ENCODE measurements at places on chromosomes 7 and 10.

DNA sequence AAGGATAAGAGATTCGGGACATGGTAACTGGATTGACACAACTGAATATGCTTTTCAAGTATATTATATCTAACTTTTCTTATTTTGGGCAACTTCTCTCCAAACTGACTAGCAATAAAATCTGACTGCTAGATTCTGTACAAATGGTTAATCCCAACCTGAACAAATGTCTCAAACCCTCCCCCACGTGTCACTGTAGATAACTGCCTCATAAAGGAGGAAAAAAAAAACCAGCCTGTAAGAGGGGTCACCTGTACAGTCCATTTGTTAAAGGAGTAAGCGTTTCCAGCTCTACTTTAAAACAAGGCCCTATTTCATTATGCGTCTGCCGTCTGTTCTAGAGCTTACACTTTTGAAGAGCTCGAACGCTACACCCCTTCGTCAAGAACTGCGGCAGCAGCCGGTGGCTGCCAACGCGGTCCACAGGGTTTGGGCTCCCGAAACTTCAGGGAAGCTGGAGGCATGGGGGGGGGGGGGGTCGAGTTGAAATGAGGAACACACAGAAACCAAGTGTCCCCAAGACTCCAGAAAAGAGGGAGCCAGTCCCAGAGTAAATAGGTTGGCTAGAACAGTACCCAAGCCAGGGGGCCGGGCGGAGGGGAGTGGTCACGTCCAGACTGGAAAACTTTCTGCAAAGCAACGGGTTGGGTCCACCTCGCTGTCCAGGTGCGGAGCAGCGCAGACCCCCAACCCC lies 492 bp downstream of the COG5 start:
- DNase-seq, result no peak

DNA sequence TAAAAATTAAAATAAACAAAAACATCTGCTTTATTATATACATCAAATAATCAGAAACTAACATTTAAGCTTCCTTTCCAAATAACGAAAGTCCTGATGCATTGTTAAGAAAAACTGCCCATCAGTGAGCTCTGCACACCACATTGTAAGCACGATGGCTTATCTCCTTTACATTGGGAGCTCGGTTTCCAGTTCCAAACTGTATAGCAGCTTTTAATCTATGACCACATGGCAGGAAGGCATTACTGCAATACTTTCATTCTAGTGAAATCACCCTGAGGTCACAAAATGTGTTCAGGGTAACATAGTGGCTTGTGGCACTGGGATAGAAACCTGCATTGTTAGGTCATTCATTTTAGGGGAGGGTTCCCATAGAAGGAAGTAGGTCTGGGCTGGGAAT lies 146.3 kb downstream of the ZNF22 start:
- DNase-seq, result no peak

GRCh38 chr7:138008588-138009349 lies 6.9 kb upstream of the CREB3L2 start:
- peak; percentile 65 for DNase-seq

- no peak for DNase-seq
Measured at GRCh38 chr7:91342346-91342745, 78.1 kb downstream of the FZD1 start.

DNA sequence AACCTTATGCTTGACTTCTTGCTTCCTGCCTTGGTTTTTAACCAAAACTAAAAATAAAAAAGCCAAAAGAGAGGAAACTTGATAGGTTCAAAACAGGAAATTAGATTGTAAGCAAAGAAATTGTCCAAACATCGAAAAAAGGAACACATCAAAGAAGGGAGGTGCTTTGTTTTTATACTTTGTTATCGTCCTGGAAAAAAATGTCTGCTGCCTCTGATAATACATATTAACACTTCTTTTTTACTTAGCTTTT lies 286.6 kb upstream of the C7orf33 start:
- DNase-seq, result no peak

DNA sequence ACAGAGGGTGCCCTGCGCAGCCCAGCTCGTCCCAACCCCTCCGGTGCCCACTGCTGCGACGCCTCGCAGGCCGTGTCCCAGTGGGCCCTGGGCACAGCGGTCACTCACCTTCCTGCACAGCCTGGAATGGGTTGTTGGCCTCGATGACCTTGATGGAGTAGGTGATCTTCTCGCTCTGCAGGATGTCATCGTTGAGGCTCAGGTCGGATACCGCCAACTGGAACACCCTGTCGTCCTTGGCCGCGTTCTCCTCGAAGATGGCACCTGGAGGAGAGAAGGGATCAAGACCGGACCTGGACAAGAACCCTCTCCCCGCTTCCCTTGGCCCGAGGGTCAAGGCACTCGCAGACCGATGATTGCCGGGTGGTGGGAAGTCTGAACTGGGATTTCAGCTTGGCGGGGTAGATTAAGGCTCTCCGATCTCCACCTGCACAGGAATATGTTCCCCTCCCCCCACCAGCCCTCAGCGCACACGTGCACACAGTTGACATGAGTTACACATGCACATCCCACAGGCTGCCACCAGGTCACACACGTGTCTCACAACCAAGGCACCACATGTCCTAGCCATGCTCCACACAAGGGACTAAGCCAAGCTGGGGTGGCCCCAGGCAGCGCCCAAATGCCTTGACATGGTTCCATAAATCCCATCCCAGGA lies 2.6 kb downstream of the GRID1 start:
- no peak for DNase-seq

DNA sequence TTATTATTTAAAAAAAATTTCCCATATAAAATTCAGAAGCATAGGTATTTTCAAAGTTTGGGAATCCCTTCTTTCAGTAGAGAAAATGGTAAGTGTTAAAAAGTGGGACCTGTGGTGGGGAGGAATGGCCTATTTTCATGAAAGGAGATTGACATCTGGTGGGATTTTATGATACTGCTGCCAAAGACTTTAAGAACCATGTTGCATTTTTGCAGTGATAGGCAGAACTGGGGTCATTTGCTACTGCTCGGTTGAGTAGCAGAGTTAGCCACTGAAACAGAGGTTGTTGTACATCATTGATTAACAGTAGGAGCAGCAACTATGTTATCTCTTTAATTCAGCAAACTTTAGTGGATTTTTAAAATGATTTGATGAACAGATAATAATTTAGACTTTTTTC lies 4.4 kb downstream of the BICC1 start:
- peak; percentile 39 for DNase-seq

GRCh38 chr10:21599582-21599981 lies 65.5 kb downstream of the MLLT10 start:
- no peak for DNase-seq

DNA sequence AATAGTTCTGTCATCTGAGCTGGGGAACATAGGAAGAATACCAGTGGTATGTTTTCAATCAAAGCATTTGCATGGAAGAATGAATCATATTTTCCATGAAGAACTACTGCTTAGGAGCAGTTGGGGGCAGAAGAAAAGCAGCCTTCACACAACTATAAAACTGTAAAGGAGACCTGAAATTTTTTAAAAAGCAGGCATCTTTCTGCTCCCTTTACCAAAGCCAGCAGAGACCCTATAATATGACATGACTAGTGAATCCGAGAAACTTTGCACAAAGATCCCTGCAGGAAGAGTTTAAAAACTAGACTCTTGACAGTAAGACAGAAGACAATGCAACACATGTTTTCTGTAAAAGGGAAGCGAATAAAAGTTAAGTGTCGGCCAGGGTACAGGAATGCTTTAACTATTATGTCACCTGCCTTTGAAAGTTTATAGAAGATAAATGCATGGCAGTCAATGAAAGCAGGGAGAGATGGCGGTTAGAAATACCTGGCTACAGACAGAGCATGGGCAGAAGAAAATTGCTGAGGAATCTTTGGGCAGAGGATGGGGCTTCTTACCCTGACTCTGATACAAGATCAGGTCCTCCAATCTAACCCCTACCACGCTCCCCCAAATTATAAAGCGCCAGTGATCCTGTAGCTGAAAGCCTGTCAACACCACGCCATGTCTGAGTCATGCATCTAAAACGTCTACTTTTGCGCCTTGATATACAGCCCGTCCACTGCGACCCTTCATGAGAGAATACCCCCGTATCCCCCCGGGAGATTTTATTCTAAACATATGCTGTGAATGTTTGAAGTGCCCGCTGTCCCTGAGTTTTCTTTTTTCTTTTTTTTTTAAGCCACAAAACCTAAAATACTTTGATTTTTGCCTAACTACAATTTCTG lies 93.1 kb downstream of the GLI3 start:
- DNase-seq, result peak; percentile 11

GRCh38 chr7:84744385-84744784 lies 442.5 kb downstream of the SEMA3D start:
- no peak for DNase-seq

- no peak for DNase-seq
Measured at GRCh38 chr7:26534649-26535482, 243.2 kb downstream of the SNX10 start.

DNA sequence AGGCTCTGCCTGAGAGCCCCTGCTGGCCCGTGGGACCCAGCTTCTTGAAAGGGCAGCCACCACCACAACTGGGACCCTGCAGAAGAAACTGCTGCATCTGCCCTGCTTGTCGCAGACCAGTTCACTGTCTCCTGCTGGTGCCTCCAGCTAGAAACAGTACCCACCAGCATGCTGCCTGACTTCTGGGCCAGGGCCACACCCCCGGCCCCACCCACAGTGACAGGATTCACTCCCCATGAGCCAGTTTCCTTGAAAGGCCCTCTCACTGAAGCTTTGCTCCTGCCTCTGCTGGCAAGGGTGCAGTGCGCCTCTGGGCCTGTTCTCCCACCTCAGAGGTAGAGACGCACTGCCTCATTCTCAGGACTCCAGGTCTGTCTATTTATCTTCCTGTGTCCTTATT lies 32.4 kb downstream of the ANXA11 start:
- no peak for DNase-seq
